ENCODE measurements at places on chromosomes 13 and 19.

DNA sequence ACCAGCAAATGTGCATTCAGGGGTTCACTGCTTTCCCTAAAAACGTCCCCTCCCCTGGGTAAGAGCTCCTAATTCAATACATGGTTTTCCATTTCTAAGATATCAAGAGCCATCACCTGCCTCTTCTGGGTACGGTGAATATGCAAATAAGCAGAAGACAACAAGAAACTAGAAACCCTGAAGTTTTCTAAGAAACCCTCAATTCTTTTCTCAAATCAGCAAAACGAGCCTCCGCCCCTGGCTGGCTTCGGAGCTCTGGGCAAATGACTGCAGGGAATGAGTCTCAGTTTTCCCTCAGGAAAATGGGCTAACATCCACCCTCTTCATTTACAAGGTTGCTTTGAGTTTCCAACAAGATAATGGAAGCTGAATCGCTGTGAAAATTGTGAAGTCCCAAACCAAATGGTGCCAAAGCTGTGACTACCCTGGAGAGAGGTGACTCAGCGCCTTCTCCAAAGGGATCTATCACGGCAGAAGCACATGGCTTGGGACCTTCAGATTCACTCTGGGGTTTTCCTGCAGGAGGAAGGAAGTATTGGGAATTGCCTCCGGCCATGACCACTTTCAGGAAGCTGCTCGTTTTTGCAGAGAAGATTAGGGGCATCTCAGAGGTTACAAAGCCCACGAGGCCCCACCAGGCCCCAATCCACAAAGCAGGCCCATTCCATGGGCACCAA lies 26.6 kb downstream of the KLF2 start:
- DNase-seq: no peak

DNA sequence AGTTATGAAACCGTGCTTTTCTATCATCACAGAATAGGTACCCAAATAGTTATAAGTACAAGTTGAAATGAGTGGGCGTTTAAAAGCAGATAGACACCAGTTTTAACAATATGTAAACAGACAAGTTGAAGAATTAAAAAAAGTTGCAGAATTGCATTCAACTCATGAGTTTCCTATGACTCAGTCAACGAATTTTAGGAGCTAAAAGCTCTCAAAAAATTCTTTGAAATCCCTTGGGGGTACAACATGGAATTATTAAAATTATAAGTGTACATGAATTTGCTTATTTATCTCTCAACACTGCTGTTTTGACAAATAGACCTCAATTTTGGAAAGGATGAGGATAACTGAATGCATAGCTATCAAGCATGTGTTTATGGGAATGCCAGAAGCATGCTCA lies 693.4 kb downstream of the PCDH9 start:
- DNase-seq: no peak

- DNase-seq: peak; percentile 64
Observed at GRCh38 chr19:45076029-45076850, at the start of gene ZNF296. Gene ZNF296 (minus strand): TSS chr19:45076478. CDS start chr19:45076373, 105 bp downstream.

GRCh38 chr19:30602661-30603350 lies 230.6 kb downstream of the ZNF536 start:
- peak; percentile 28 for DNase-seq

DNA sequence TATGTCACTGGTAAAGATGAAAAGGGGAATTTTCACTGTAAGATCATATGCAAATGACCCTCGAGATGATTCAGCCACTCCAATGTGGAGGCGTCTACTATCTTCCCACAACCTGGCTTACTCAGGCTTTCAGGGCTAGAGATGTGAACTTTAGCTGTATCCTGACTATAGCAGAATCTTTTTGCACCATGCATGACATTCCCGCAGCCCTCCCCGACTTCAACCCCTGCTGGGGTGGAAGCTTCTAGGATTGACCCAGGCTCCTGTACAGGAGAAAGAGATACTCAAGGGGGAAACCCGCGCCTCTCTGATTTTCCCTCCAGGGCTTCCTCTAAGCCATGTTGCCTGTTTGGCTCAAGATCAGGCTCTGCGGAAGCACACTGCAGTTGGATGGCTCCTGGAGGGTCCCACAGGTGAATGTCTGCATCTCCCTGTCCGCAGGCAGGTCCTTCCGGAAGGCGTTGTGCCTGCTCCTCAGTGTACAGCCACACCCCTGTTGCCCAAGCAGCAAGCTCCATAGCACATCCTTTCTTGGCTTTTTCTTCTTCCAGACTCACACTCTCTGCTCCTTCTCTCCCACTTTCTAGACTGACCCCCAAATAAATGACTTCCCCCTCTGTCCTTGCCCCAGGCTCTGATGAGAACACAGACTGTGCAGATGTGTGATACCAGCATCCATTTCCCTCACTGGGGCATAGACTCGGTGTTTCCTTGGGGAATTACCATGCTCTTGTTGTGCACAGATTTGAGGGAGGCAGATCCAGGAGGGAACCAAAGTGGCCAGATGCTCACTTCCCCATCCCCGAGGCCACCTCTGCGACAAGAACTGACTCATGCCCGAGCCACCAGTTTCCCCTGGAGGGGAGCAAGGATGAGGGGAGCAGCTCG lies 29.1 kb upstream of the POP4 start:
- no peak for DNase-seq

- no peak for DNase-seq
Observed at GRCh38 chr19:15072930-15073647, 8.9 kb upstream of the OR1I1 start.

DNA sequence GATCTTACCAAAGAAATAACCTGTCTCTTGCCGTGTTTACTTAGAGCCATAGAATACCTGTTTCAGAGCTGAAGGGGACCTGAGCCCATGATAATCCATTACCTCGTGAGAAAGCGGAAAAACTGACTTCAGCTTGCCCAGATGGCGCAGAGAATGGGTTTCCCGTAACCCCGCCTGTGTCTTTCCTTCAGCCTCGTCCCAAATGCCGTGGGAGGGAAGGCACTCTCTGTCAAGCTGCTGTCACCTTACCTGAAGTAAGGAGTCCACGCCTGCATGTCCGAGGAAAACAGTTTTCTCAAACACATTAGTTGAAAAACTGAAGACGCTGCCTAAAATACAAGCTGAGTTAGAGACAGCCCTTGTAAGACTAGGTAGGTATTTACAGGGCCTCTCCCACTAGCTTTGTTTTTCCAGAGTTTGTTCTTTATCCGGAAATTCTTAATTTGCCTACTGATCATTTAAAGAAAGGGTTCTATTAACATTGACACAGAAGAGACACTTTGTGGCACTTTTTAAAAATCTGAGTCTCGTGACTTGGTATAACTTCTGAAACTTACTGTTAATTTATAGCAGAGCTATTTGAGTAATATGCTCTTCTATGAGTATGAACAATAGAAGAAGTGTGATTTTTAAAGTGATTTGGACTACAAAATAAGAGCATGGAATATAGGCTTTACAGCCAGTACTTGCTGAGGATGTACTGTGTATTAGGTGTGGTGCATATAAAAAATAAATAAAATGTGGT lies 1.3 kb upstream of the INTS6 start:
- no peak for DNase-seq

GRCh38 chr19:8308891-8309291 lies 733 bp upstream of the CD320 start:
- peak; percentile 54 for DNase-seq

- DNase-seq: no peak
Observed at GRCh38 chr19:15396436-15396835, 16.8 kb upstream of the AKAP8 start.

DNA sequence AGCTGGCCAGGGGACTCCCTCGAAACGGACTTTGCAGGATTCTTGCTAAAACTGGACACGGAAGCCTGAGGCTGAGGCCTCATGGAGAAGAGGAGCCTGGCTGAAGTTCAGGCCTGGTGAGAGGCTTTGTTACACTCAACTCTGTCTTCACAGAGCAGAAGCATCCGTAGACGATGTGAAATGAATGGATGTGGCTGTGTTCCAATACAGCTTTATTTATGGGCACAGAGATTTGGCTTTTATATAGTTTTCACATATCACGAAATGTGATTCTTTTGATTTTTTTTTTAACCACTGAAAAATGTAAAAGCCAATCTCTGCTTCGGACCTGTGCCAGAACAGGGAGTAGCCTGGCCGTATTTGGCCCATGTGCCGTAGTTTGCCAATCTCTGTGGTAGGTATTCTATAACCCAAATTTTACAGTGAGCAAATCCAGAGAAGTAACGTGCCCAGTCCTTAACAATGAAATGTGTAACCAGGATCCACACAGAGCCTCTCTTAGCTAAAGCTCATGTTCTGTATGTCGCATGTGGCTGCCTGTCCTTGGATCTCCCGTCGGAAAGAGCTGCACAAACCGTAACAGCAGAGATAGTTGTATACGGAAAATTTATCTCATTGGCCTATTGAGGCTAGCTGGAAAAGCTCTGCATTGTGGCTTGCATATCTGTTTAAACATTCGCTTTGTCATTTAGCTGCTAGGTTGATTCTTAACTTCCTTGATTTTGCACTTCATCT lies 171.6 kb upstream of the RNF113B start:
- DNase-seq: no peak

DNA sequence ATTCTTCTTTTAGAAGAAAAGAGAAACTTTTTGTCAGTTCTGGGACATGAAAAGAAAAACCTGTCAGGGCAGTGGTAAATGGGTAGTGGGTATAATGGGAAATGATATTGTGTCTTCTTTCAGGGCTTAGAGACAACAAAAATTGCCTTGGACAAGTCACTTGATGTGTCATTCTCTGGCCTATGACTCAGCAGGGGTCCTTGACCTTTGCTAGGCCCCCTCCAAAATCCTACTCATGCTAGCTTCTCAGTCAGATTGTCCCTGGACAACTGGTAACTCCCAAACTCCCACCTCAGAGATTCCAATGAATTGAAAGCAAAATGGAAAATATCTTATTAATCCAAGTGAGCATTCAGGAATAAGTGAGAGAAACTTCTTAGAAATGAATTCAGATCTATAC lies 258.8 kb upstream of the SPRY2 start:
- DNase-seq: no peak

DNA sequence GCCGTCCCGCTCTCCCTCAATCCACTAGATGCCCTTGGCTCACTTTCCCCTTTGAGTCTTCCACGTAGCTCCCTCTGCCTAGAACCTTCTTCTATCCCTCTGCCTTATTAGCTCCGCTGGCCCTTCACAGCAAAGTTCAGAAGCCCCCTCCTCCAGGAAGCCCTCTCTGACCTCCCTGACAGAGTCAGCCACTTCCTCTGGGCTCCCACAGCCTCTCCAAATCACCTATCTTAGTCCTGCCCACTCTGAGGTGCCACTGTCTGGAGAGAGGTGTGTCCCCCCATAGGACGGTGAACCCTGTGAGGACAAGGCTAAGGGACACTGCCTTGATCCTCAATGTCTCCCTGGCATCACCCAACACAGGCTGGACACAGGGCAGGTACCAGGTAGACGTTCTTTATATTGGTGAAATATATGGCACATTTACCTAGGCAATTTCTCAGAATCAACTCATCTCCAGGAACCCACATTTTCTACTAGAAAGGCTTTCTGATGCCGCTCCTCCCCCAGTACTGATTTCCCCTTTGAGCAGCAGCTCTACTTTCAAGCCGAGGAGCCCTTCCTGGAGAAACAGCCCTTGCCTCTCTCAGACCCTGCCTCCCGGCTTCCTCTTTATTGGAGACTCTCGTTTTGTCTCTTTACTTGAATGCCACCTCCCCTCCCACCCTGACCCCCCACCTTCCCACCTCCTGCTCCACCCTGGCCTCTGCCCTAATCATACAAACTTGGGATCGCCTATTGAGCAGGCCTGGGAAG lies 3.4 kb upstream of the TGFB1 start:
- DNase-seq: no peak

GRCh38 chr13:110227416-110227815 lies 79.5 kb downstream of the COL4A1 start:
- no peak for DNase-seq

DNA sequence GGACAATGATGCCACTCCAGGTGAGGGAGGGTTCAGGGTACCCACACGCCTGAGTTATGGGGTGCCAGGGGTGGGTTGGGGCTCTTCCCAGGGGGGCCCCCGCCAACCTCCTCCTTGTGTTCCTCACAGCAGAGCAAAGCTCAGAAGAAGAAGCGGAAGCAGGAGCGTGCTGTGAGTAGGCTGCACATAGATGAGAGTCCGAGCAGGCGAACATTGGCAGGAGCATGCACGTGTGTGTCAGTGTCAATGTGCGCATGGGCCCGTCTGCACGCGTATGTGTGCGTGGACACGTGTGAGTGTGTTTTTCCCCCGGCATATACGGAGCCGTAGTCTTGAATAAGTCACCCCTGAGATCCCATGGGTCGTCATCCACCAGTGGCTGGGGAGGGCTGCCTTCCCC lies 12.4 kb upstream of the USE1 start:
- no peak for DNase-seq

- no peak for DNase-seq
Observed at GRCh38 chr13:78376033-78376432, 227.3 kb downstream of the POU4F1 start.

DNA sequence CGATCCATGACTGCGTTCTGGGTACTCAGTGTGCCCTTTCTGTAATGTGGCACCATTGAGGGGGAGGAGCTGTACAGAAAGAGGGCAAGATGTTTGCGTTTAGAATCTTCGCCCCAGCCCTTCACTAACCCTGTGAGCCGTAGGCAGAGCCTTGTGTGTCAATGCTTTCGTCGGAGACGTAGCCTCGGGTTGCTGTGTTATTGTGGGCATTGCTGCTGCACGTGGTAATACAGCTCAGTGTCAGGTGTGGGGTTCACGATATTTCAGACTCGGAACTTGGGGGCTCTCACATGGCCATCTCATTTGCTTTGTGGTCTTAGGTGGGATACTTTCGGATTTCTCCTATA lies 6.1 kb downstream of the RPS9 start:
- no peak for DNase-seq

GRCh38 chr19:32396046-32396652 lies 9.4 kb upstream of the DPY19L3 start:
- no peak for DNase-seq

DNA sequence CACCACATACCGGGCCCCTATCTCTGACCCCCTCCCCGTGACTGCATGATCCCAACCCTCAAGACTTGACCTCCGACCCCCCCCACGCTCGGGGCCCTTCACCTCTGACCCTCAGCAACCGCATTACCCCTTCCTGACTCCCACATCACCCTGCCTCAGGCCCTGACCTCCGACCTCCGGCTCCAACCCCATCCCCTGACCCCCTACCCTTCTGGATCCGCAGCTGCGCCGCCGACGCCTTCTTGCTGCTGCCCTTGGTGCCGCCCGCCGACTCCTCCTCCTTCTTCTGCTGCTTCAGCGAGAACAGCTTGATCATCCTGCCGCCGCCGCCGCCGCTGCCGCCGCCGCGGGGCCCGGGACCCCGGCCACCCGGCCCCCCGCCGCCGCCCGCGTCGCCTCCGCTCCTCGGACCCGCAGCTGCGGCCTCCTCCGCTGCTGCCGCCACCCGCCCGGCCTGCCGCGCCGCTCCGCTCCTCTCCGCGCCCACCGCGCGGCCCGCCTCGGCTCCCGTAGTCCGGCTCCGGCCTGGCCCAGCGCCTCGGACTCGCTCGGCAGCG lies at the start of gene UBE2M:
UBE2M (minus strand) TSS at position 546 of the 557 bp plus-strand sequence; CDS start at position 316, 230 bp downstream.
- DNase-seq: peak; percentile 68

GRCh38 chr19:38561658-38562057 lies 56.1 kb downstream of the MAP4K1 start:
- no peak for DNase-seq

GRCh38 chr19:33512580-33513137 lies 8.9 kb downstream of the PEPD start:
- no peak for DNase-seq
